ENCODE measurements at places on chromosomes 5 and 9. TPM values are rescaled to one million over a fixed set of nuclear protein-coding genes. Genes with fewer than 3 reads are reported as not detected.

Gene GTF3C5
- 52.9 TPM for total RNA-seq

Gene STK10
- total RNA-seq, result 33.9 TPM

Gene PTPN3
- 1.1 TPM for total RNA-seq

Gene SLCO4C1
- total RNA-seq, result not detected

Gene NR5A1
- not detected for total RNA-seq

Gene FOXD4
- 0.13 TPM for total RNA-seq

Gene FOXD4L3
- not detected for total RNA-seq

Gene FBXL7
- 5.3 TPM for total RNA-seq

Gene NEUROG1
- not detected for total RNA-seq

Gene OR13C9
- not detected for total RNA-seq

Gene KCNV2
- total RNA-seq, result not detected
